Endothelial cell (in vitro differentiated cells): ENCODE measurements at places on chromosomes 5 and 9.

DNA sequence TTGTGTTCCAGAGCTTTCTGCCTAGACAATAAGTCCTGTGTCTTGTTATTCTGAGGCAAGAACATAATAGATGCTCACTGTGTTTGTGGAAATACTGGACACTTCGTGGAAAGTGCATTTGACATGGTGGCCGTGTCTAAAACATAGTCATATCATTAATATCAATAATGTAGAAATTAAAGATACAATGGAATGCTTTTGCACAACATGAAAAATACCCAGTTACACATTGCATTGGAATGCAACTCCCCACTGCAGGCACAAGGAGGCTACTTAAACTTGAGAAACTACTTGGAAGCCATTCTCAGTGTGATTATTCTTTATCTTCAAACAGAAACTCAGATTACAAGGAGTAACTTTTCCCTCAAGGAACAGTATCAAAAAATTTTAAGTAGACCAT lies 145.3 kb upstream of the ZNF462 start:
- no peak for DNase-seq

- no peak for DNase-seq
Observed at GRCh38 chr9:12212860-12213259, 480.3 kb upstream of the TYRP1 start.

DNA sequence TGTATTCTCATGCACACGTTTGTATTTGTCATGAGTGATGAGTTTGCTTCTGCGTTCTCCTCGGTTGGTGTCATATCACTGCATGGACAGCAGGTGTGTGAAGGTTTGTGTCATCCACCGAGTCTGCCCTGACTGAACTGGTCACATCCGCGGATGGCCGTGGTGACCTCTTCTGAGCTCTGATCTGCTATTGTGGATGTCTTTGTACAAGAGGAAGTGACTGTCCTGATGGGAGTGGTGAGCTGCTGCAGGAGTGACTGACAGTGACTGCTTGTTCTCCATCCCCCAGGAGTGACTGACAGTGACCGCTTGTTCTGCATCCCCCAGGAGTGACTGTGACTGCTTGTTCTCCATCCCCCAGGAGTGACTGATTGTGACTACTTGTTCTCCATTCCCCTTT lies 69.9 kb downstream of the EHMT1 start:
- no peak for DNase-seq

- DNase-seq, result no peak
Observed at GRCh38 chr9:112315331-112316257, 17.8 kb downstream of the PTBP3 start.

DNA sequence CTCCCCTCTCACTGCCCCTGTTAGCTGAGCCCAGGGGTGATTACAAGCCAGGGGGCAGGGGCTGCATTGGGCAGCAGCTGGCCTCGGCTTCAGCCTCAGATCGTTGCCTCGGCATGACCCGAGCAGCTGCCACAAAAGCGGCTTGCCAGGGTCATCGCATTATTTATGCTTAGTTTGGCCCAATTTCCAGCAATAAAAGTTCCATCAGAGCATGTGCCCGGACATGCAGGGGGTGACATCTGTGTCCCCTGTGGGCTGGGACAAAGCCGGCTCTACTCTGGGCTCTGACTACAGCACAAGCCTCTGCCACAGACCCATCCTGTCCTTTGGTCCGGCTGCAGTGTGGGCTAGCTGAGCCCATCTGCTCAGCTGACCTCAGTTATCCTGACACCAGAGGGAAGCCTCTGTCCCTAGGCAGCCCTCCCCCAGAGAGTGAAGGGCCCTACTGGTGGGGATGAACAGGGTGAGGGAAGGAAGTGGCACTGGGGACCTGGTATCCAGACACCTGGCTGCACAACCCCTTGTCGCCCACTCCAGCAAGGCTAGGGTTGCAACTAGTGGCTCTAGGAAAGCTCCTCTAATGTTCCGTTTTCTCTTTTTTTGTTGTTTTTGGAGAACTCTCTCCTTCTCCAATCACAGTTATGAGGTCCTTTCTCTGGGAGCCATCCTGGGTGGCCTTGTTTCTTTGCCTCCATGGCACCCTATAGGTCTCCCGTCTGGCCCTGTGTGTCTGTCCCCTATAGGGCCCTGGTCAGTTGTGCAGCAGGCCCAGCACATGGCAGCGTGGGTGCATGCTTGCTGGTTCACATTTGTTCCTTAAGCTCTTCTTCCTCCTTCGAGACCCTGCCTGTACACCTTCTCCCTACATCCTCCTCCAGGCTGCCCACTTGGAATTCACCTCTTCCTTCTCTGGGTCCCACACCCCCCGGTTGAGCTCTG lies 13.3 kb upstream of the GADD45G start:
- DNase-seq, result no peak

GRCh38 chr5:83576341-83576740 lies 104.8 kb downstream of the VCAN start:
- DNase-seq, result no peak

- DNase-seq, result no peak
Observed at GRCh38 chr5:170439223-170439943, 50.2 kb upstream of the KCNMB1 start.

DNA sequence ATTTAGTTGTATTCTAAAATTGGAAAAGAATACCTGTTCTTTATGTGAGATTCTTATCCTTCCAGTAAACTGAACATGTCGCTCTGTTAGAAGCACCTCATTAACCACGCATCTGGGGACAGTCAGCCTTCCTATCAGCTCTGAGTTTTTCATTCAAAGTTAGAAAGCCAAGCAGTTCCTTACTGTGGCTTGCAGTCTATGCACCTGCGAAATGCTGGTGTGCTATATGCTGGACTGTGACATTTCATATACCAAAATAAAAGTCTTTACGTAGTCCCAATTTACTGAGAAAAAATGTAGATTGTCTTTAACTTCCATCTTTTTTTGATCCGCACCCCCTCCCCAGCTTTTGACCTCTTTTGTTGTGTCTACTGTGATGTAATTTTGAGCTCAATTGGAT lies 4.3 kb downstream of the ANP32B start:
- no peak for DNase-seq

DNA sequence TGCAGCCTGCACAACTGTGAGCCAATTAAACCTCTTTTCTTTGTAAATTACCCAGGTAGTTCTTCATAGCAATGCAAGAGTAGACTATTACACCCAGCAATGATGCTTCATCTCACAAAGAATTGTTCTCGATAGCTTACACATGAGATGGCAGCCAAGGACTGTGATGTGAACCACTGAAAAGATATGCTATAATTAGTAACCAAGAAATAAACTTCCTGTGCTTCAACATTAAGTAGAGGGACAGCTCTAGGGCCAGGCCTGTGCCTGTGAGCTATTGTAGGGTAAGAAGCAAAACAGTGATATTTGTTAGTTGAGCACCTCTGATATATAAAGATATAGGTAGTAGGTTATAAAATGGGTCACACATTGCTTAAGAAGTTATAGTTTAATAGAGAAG lies 41.8 kb upstream of the DPYSL3 start:
- DNase-seq, result no peak

DNA sequence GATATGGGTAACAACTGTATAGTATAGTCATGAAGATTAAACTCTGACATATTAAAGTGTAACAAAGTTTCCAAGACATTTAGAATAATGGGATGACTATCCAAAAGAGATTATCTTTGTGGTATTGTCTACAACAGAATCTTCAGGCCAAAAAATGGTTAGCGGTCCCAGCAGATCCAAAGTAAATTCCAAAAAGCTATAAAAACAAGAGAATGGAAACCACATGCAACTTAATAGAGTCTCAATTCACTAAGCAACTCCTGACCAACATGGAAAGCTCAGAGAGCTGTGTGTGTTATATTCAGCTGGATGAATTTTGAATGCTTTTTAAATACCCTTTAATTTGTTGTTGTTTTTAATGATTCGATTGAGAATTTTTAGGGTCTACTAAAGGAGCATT lies 688.2 kb downstream of the CETN3 start:
- no peak for DNase-seq

- DNase-seq, result peak; percentile 41
Observed at GRCh38 chr9:127397646-127398274, 791 bp downstream of the SLC2A8 start.
